ENCODE measurements at places on chromosomes 7 and 10.

DNA sequence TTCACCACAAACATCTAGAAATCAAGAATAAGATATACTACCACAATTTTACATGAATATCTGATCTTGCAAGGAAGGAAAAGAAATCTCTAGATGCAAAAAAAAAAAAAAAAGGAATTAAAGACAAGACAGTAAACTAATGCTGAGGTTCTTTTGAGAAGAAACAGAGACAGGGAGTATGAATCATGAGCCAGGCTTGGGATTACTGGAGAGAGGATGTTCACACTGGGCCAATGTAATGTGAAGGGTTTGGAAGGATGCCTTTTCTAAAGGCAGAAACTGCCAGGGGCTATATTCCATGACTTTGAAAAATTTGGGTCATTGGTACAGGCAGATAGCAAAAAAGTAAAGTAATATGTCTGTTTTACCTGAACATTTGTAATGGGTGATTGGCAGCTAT lies 573.0 kb upstream of the IGFBP3 start:
- no peak for DNase-seq

DNA sequence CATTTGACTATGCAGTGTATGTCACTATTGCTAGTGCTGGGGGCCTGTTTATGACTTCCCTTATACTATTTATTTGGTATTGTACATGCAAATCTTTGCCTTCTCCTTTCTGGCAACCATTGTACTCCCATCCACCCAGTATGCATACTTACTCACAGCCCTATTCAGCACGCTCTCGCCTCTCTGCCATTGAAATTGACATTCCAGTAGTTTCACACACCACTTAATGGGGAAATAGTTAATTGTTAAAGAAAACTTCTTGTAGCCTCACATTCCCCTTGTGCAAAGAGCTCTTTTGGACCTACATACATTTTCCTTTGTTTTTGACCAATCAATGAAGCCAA lies 9.9 kb downstream of the CLDN12 start:
- DNase-seq = no peak

GRCh38 chr10:93462881-93463280 lies 19.3 kb downstream of the MYOF start:
- DNase-seq = peak; percentile 32

GRCh38 chr7:123282181-123282580 lies 82.4 kb upstream of the SLC13A1 start:
- DNase-seq = no peak

DNA sequence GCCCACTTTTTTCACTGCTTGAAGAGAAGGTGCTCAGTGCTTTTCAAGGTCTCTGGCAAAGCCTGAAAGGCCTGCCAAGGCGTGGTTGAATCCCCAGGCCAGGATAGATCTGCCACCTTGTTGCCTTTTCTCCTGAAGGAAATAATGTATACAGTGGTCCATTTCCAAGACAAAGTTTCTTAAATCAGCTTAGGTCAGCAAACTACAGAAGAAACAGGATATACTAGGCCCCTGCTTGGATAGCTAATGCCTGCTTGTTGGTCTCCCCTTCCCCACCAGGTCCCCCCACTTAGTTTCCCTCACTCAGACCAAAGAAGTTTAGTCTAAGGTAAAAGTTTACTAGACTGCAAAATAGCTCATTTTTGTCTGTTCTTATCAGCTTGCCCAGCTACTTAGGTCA lies 19.9 kb downstream of the COL17A1 start:
- DNase-seq = no peak
